ENCODE measurements at places on chromosomes 16 and 17.
A peak's percentile ranks its signal among the peaks of the same experiment; 100 is the strongest.

GRCh38 chr16:24789881-24790280 lies 55.9 kb upstream of the SLC5A11 start:
- DNase-seq, result peak; percentile 58

DNA sequence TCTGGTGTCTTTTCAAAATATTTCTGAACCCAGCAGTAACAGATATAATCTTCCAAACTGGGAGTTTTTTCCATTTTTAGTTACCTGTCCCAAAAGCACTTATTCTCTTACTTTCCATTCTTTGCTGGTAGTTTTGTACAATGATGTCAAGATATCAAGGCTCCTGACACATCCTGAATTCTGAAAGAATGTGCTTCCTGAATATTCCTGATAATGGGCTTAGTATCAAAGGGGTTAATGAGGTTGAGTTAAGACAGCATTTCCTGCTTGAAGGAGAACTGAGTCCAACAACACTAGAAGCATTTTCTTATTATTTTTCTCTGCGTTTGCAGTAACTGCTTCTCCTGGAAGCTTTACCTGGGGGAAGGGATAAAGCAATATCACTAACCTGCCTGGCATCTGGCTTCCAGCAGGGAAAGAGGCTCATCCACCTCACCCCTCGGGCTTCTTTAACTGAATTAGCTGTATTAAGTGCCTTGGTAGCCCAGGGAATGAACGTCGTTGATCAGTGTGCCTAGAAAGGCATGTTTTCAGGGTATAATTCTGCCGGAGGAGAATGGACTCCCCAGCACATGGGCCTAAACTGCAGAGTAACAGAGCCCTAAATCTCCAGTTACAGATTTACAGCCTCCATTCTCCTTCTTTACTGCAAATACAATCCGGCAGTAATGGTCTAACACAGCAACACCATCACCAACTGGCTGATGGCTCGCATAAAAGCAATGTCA lies 134.4 kb downstream of the SNX11 start:
- DNase-seq, result peak; percentile 38

- DNase-seq, result no peak
These were observed 48.1 kb upstream of the CHMP6 start for GRCh38 chr17:80943346-80944145.

DNA sequence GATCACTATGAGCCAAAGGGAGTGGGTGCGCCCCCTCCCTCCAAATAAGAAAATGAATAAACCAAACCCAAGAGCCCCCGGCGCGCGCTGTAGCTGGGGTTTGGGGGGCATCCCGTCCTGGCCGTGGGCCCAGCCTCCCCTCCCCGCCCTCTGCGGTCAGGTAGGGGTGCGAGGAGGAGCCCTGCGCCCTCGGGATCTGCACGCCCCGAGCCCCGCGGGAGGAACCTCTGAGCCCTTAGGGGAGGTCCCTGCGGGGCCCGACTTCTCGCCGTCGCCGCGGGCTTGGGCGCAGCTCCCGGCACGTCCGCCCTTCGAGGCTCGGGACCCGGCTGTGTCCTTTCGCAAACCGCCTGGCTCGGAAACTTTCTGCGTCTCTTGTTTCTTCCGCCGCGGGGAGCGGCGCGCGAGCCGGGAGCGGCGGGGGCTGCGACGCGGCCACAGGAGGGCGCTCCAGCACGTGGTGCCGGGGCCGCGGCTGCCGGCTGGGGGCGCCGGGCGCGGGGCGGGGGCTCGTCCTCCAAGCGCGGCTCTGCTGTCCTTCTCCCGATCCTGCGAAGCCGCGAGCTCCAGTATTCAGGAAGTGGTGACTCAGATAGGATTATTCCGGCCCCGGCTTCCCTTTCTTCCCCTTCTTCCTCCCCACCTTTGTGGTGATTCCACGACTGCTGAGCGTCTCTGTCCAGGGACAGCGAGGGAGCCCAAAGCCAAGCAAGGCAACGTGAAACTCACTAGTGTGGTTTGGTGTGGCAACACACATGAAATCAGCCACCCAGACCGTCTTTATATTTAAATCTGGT lies 1.6 kb downstream of the PITPNC1 start:
- DNase-seq, result peak; percentile 93

- DNase-seq, result peak; percentile 55
These were observed 19.7 kb downstream of the MEAK7 start for GRCh38 chr16:84484579-84485254.

DNA sequence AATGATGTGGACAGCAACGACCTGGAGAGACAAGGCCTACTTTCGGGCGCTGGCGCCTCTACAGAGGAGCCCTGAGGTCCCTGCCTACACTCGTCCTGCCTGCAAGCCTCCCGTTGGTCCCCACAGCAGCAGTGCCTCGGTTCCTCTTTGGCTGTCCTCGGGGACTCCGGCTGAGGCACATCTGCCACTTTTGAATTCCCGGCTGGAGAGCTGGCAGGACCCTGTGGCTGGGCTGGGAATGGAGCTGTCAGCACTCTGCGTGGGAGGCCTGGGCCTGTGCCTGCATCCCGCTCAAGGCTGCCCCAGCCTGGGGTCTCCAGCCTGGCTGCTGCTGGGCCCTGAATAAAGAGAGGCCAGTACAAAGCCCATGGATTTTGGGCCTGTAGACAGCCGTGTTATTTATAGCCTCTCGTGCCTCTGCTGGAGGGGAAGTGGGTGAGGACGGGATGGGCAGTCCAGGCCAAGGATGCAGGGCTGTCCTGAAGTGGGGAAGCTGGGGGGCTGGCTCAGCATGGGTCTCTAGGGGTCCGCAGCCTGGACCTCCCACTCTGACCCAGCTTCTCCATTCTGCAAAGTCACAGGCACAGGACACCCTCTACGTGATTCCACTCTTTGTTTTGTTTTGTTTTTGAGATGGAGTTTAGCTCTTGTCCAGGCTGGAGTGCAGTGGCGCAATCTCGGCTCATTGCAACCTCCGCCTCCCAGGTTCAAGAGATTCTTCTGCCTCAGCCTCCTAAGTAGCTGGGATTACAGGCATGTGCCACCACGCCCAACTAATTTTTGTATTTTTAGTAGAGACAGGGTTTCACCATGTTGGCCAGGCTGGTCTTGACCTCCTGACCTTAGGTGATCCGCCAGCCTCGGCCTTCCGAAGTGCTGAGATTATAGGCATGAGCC lies 10.6 kb upstream of the SPNS2 start:
- DNase-seq, result no peak

GRCh38 chr16:11224096-11224893 lies 31.7 kb downstream of the SOCS1 start:
- DNase-seq, result no peak

DNA sequence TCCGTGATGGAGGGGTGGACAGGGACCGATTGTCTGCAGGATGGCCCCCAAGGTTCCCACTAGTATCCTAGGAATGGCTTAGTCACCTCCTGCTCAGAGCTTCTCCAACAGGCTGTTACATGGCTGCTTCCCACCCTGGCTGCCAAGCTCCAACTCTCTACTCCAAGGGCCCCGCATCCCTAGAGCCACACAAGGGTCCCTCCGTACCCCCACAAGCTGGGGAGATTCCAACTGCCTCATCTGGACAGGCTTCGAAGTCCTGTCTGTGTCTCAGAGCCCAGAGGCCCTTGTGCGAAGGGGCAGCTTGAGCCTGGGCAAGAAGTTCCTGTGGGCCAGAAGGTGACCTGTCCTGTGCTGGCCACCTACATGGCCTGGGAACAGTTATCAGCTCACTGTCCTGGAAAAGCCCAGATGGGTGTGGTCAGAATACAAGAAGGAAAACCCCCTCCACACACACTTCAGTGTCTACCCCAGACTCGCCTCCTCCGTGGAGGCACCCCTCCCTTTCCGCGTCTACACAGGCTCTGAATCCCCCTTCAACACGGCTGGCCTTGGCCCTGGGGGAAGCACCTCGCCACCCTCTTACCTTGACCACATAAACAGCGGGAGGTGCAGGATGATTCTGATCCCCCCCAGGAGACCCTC lies 586 bp downstream of the MEAK7 start:
- peak; percentile 59 for DNase-seq

DNA sequence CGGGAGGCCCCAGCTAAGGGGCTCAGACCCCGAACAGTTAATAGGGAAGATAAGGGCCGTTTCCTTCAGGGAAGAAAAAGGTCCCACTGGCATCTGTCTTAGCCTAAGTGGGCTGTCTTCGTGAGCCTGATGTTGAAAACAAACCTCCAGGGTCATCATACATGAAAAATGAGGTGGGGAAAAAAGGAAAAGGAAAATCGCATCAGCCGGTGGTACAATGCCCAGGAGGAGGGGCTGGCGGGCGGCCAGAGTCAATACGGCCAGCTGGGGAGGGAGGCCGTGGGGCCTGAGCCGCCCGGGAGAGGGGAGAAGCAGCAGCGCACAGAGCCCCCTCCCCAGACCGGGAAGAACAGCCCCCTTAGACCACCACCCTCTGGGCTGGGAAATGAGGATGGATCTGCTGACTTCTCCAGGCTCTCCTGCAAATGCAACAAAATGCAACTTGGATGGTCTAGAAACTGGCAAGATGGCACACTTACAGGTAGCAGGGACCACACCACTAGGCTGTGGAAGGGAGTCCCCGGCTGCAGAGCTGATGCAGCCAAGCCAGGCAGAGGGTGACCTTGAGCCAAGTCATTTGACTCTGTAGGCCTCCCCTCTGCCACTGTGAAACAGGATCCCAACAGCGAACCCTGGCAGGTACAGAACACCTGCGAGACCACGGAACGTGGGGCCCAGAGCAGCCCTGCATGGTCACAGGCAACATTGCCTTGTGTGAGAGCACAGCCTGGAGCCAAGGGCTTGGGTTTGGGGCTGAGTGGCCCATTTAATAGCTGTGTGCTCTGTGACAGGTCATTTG lies 448.5 kb downstream of the SOX9 start:
- DNase-seq, result no peak

- no peak for DNase-seq
These were observed 6.0 kb downstream of the TEKT5 start for GRCh38 chr16:10688726-10689125.

DNA sequence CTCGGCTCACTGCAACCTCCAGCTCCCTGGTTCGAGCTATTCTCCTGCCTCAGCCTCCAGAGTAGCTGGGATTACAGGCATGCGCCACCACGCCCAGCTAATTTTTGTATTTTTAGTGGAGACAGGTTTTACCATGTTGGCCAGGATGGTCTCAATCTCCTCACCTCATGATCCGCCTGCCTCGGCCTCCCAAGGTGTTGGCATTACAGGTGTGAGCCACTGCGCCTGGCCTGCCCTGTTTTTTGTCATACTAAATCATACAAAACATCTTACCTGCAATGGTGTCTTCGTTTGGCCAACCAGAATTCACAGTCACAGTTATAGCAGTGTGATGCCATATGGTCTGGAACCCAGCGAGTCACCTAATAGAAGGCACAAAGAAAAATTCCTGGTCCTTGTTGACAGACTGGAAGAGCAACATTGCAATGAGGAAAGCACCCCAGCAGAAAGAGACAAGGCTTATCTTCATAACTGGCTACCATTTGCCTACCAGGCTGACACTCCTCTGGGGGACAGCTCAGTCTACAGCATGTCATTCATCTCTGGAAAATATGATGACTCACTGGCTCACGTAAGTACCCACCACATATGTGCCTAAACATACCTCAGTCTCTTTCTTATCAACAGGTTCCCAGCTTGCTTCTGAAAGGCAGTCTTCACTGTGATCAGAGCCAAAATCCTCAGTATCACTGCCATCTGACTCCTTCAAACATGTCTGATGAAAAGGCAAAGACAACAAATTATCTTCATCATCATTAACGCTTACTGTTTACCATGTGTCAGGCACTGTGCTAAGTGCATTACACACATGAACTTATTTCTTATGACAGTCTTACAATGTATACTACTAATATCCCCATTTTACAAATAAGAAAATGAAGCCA lies 4.3 kb upstream of the HSF5 start:
- peak; percentile 40 for DNase-seq

GRCh38 chr16:2280981-2281542 lies 13.1 kb upstream of the RNPS1 start:
- no peak for DNase-seq

- no peak for DNase-seq
These were observed 3.2 kb downstream of the SLC22A31 start for GRCh38 chr16:89197033-89197632.

DNA sequence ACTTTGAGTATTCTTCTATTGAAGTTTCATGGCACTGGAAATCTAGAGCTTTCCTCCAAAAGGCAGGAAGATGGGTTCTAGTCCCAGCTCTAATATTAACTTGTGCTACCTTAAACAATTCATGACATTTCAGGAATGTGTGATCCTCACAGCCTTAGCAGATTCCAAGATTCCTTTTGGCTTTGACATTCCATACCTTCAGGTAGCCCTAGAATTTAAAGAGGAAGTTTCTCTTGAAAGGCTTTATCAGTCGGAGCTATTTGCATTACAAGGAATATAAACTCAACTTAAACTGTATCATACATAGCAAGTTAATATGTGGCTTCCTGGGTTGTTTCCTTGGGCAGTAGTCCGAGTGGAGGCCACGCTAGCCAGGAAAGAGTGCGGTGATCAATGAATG lies 330.0 kb downstream of the SHISA9 start:
- DNase-seq, result peak; percentile 87

DNA sequence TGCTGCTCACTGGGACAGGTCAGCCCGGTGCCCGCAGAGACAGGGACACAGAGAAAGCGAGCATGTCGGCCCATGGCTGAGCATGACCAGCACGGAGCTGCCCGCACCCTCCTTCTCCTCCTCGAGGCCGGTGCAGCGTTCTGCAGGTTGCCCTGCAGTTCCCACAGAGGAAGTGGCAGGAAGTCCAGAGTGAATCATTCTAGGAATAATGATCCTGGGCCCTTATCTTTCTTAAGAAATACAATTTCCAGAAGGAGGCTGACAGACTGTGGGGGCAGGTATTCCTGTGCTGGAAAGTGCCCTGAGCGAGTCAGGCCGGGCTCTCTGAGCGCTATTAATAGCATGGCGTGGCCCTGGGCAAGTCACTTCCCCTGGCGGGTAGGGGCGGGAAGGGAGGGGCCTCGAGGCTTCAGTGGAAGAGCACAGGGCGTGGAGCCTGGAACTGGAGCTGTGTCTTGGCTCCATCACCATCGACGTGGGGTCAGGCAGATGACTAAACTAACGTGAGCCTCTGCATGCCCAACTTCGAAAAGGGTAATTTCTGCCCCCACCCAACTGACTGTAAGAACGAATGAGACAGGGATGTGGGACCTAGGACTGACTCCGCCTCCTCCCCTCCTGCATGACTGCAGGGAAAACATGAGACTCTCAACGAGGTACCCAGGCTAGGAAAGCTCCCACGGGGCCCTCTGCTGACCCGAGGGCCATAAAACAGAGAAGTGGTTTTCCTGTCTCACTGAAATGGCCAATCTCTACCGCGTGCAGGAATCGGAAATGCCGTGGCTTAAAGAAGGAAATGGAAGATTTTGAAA lies 9.8 kb downstream of the TMEM204 start:
- DNase-seq, result peak; percentile 61

Data from kidney tubule cell (primary cell).